ENCODE measurements at places on chromosomes 6 and 20.

- DNase-seq = no peak
Observed at GRCh38 chr20:62984666-62985443, 21.9 kb downstream of the BHLHE23 start.

- peak; percentile 23 for DNase-seq
Observed at GRCh38 chr20:17594443-17594842, 24.6 kb downstream of the DSTN start.

DNA sequence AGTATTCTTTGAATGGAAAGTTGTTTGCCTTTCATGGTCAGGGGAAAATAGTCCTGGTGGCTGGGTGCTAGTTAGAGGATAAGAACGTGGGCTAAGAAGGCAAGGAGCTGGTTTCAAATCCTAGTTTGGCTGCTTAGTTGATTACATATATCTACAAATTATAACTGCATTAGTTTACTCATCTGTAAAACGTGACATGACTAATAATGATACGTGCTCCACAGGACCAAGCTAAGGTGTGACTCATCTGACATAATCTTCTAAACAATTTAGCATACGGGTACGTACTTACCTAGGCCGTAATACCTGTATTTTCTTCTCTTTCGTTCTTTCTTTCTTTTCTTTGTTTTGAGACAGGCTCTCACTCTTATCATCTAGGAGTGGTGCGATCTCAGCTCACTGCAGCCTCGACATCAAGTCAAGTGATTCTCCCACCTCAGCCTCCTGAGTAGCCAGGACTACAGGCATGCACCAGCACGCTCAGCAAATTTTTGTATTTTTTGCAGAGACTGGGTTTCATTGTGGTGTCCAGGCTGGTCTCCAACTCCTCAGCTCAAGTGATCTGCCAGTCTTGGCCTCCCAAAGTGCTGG is 1274.2 kb upstream of the GJE1 start:
- DNase-seq = peak; percentile 56

- no peak for DNase-seq
Observed at GRCh38 chr6:52190409-52190808, 4.2 kb downstream of the IL17A start.

- DNase-seq = no peak
Observed at GRCh38 chr6:40755046-40755681, 168.0 kb upstream of the LRFN2 start.

GRCh38 chr6:31287619-31288018 is 15.7 kb upstream of the HLA-C start:
- DNase-seq = no peak

- no peak for DNase-seq
Observed at GRCh38 chr20:44395461-44396340, 40.2 kb downstream of the HNF4A start.

DNA sequence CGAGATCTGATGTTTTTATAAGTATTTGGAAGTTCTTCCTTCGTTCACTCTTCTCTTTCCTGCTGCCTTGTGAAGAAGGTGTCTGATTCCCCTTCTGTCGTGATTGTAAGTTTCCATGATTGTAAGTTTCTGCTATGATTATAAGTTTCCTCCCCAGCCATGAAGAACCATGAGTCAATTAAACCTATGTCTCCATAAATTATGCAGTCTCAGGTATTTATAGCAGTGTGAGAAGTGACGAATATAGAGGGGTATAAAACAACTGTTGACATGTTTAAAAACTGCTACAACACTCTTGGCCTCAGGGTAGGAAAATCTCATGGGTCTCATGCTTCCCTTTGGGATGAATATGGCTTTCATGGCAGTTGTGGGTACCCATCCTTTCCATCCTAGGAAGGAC is 5.8 kb upstream of the WFDC2 start:
- DNase-seq = no peak

DNA sequence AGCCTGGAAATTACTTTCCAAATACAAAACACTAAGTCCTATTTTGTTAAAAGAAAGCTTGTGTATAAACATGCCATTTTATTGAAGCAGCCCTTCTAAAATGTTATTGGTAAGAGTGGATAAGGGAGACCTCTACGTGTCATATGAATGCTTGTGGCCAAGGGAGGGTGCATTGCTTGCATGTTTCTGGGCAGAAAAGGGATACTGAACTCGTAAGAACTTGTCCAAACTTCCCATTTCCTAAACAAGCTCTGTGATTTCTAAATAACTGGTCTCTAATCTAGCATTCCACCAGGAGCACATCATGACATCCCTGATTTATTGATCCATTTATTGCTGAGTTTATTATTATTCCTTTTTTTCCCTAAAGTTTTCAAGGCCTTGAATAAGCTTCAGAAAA is 474.1 kb downstream of the CD109 start:
- peak; percentile 73 for DNase-seq

- no peak for DNase-seq
Observed at GRCh38 chr6:163994566-163994965, 580.0 kb downstream of the QKI start.

DNA sequence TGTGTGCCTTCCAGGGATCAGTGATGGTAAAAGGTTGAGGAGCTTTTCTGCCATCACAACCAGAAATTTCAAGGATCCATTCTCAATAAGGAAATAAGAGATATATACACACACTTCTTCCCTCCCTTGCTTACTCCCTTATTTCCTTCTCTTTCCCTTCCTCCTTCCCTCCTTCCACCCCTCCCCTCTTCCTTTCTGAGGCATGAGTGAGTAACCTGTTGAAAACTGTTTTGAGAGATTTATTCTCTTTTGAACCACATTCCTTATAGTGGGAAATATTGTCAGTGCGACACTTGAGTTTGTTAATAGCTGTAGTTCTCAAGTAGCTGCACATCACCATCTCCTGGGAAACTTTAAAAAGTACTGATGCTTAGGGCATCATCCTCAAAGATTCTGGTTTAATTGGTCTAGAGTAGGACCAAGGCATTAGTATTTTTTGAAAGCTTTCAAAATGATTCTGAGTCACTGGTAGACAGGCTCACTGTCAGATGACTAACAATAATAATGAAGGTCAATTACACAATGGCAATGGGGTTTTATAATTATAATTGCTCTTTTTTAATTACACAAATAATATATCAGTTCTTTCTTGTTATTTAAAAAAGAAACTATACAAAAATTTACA is 109.9 kb downstream of the POPDC3 start:
- DNase-seq = peak; percentile 58

DNA sequence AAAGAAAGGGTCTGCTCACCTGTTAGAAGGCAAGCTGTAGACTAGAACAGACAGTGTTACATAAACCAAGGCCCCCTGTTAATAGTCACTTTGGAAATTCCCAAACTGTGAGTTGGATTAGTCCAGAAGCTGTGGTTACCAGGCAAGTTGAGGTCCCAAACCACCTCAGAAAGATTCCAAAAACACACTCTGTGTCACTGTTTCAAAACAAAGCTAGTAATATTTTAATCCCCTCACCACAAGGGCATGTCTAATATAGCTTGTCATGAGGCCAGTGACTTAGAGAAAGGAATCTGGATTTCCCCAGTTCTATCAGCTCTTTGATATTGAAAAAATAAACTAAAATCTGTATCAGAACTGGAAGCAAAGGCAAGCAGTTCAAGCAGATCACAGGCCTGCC is 244.6 kb downstream of the HAO1 start:
- peak; percentile 68 for DNase-seq

DNA sequence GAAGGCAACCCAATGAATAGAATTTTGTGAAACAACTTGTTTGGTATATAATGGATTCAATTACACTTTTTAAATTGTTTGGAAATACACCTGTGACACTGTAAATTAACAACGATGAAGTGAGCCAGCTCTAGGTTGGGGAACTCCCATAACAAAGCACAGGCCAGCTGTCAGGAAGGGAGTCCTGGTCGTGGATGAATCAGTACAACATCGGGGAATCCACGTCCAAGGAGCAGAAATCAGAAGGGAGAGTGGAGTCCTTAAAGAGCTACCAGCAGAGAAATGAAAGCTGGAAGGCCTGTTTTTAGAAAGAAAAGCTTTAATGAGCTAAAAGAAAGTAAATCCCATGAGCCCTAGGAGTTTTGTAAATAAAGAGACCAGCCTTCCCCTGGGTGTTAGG is 223.1 kb upstream of the SLC35B3 start:
- no peak for DNase-seq

GRCh38 chr20:542777-543368 is 717 bp downstream of the CSNK2A1 start:
- DNase-seq = no peak

DNA sequence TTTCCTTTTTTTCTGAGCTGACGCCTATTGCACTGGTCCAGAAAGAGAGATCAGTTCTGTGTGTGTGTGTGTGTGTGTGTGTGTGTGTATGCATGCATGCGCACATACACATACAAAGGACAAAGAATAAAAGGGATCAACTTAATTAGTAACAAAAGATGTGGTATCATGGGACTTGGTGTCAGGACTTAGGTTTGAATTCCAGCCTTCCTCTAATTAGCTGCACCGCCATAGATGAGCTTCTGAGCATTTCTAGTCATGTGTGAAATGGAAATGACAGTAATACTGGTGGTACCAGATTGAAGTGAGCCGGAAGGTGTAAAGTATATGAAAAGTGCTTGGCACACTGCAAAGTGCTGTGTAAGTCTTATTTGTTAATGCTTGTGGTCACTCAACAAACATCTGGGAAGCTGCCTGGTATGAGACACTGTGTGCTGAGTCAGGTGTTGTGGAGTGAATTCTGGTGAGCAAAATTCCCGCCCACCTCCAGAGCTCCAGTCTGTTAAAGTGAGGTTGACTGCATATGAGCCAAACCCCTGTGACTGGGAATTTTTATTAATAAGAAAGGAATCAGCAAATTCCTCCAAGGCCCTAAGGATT is 12.4 kb downstream of the DAAM2 start:
- DNase-seq = no peak

DNA sequence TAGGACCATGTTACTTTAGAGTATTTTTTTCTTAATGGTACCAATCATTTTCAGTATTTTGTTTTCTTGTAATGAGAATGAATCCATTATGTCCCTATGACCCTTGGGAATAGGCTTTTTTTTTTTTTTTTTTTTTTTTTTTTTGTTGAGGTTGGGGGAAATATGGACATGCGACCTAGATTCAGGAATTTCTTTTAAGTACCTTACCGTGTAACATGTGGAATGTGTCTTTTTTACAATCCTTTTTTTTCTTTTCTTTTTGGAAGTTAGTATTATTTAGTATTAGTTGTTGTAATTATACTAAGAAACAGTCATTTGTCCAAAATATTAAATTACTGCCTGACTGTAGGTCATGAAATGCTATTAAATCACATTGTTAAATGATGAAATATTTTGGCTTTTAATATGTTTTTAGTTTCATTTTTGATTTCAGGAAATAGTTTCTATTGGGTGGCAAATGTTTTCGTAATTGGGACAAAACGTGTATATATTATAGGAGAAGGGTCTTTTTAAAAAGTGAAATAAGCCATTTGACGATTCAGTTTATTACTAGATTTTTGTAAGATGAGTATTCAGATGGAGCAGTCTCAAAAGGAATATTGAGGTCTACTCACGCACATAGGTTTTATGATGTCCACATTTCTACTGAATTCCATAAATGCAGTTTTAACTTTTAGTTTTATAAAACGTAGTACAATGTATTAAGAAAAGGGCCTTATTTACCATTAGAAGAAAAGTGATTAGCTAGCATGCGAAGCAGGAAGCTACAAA is 4.9 kb downstream of the ARID1B start:
- DNase-seq = peak; percentile 15

- no peak for DNase-seq
Observed at GRCh38 chr6:104952911-104953399, 4.0 kb upstream of the LIN28B start.

DNA sequence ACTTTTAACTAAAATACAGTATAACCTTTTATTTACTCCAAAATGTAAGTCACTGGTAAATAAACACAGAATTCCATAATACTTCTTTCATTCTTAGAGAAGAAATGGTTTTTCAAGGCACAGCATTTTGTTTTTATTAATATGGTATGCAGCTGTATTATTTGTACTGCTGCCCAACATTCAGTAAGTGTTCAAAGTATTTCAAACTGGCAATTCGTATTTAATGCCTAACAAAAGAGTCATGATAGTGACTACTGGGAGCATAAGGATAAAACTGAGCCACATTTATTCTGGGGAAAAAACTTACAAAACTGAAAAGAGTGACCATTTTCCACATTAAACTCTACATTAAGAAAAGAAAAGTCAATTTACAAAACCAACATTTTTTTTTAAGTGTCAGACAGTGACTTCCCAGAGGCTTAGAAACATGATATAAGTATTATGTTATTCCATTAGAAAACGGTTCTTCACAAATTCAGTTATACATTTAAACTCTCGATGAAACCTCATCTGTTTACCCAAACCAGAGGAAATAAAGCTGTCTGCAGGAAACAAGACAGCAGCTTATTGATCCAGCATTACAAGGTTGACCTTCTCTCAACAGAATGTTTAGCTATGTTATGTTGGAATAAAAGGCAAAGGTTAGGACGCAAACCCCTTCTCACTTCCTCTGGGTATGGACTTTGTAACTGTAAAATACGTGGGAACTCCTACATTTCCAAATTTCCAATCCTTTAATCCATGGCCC is 24.3 kb downstream of the EPB41L2 start:
- DNase-seq = peak; percentile 56

DNA sequence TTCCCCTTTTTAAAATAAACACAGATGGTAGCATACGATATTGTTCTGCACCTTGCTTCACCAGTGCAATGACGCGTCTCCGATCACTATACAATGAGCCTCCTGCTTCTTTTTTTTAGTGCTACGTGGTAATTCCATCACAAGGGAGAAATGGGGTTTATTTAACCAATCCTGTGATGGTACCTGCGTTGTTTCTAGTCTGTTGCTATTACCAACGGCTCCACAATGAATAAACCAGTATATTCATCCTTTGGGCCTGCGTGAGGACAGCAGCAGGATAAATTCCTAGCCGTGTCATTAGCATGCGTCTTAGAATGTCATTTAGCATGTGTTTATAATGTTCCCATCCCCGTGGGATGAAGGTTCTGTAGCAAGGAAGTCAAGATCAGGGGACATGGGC is 42.9 kb downstream of the GNAS-AS1 start:
- no peak for DNase-seq

DNA sequence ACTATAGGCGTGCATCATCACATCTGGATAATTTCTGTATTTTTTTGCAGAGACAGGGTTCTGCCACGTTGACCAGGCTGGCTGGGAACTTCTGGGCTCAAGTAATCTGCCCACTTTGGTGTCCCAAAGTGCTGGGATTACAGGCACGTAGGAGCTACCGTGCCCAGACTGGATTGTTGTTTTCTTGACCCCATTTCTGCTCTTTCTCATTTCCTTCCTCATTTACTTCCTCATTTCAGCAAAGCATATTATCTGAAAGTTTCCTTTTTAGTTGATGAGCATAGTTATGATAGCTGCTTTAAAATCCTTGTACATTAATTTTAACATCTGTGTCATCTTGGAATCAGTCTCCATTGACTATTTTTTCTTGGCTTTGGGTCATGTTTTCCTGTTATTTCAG is 301.0 kb upstream of the RUNX2 start:
- DNase-seq = no peak

- no peak for DNase-seq
Observed at GRCh38 chr6:40972814-40973213, 66.2 kb downstream of the UNC5CL start.

- peak; percentile 61 for DNase-seq
Observed at GRCh38 chr6:13908955-13909381, 15.8 kb upstream of the RNF182 start.

GRCh38 chr6:6714118-6714897 is 125.8 kb downstream of the LY86 start:
- DNase-seq = no peak

GRCh38 chr6:83431545-83432155 is 799 bp upstream of the ME1 start:
- DNase-seq = no peak

GRCh38 chr20:9532069-9532838 is 17.9 kb downstream of the LAMP5 start:
- DNase-seq = no peak
